ENCODE measurements at places on chromosomes 11 and 22. TPM values are rescaled to one million over a fixed set of nuclear protein-coding genes. Genes with fewer than 3 reads are reported as not detected.

Gene MYBPC3
- 0.07 TPM for total RNA-seq

Gene SCGB1A1
- total RNA-seq = 1.6 TPM

Gene PDE3B
- total RNA-seq = 9.4 TPM

DNA sequence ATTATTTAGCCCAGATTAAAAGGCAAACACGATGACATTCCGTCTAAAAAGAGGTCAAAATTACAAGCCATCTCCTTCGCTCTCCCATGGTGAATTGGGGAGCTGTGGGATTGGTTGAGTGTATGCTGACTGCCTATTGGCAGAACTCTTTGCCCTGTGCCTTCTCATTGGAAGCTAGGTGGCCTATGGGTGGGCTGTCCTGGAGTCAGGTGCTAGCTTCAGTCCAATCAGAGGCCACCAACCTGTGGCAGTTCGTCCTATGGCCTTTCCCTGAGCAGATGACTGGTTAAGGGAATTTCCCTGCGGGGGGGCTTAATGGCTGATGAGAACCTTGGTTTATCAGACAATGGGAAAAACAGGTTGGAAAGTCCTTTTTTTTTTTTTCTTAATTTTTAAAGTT lies 3.2 kb upstream of the MTMR3 start:
- DNase-seq = no peak
- no peaks in the 10 kb centered on the region for H3K36me3 ChIP-seq
- H3K27me3 ChIP-seq = peaks cover 8% of the 10 kb centered on the region
- peaks cover 6% of the 10 kb centered on the region for H3K4me1 ChIP-seq
- H3K27ac ChIP-seq = no peak overlapping the region
- H3K4me3 ChIP-seq = no peak overlapping the region

Gene PNPLA3
- 19.6 TPM for total RNA-seq

DNA sequence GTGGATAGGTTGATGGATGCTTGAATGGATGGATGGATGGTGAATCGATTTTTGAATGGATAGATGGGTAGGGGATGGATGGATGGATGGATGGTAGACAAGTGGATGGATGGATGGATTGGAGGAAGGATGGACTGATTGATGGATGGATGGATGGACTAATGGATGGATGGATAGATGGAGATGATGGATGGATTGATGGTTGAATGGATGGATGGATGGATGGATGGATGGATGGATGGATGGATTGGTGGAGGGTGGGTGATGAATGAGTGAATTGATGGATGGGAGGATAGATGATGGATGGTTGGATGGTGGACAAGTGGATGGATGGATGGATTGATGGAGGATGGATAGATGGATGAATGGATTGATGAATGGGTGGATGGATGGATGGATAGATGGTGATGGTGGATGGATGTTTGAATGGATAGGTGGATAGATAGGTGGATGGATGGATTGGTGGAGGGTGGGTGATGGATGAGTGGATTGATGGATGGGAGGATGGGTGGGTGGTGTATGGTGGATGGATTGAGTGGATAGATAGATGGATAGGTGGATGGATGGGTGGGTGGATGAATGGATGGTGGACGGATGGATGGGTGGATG lies 1140.9 kb downstream of the BRD1 start:
- no peaks in the 10 kb centered on the region for H3K27me3 ChIP-seq
- H3K4me1 ChIP-seq = peaks cover 20% of the 10 kb centered on the region
- no peak overlapping the region for H3K27ac ChIP-seq
- no peak overlapping the region for H3K4me3 ChIP-seq
- no peak for DNase-seq

DNA sequence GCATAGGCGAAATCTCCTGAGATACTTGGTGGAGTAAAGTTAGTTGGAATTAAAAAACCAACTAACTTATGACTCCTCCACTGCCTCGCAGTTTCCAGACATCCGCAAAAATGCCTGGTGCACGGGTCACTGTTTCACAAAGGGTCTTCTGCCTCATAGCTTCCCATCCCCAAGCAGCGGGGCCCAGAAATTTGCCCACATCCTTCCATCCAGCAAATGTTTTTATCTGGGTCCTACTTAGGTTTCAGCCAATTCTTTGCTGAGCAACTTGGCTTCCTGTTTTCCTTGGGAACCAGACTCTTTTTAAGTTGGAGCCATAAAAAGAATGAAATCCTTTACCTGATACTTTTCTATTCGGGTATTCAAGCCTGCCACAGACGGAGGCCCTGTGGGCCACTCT lies 36.2 kb downstream of the FZD4 start:
- peaks cover 22% of the 10 kb centered on the region for H3K4me1 ChIP-seq
- H3K27me3 ChIP-seq = no peaks in the 10 kb centered on the region
- no peaks in the 10 kb centered on the region for H3K36me3 ChIP-seq
- DNase-seq = no peak
- H3K27ac ChIP-seq = no peak overlapping the region

DNA sequence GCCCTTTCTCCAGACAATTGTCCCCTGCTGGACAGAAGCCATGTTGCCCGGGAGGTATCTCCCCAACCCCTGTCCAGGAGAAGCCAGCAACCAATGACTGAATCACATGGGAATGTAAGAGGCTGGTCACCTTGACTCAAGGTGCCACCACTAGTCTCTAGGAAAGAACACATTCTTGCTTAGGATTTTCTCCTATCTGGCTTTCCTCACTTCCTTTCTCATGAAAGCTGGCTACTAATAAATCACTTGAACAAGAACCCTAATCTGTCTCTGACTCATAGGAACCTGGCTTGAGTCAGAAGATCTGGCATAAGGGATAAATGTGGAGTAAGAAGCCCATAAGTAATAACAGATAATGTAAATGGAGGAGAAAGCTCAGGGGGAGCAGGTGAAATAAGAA lies 101.4 kb upstream of the C11orf87 start:
- no peaks in the 10 kb centered on the region for H3K27me3 ChIP-seq
- H3K36me3 ChIP-seq = no peaks in the 10 kb centered on the region
- H3K4me1 ChIP-seq = peaks cover 3% of the 10 kb centered on the region
- no peak for DNase-seq
- no peak overlapping the region for H3K4me3 ChIP-seq

GRCh38 chr11:131682373-131683015 lies 312.1 kb downstream of the NTM start:
- H3K27me3 ChIP-seq = no peaks in the 10 kb centered on the region
- H3K27ac ChIP-seq = no peak overlapping the region
- no peak for DNase-seq
- H3K4me1 ChIP-seq = peaks cover 18% of the 10 kb centered on the region

- H3K4me1 ChIP-seq = peaks cover 3% of the 10 kb centered on the region
- DNase-seq = no peak
- H3K27me3 ChIP-seq = no peaks in the 10 kb centered on the region
- no peaks in the 10 kb centered on the region for H3K36me3 ChIP-seq
- no peak overlapping the region for H3K27ac ChIP-seq
These were observed 8.6 kb downstream of the CCDC81 start for GRCh38 chr11:86383041-86383955.

- DNase-seq = no peak
- H3K27me3 ChIP-seq = no peaks in the 10 kb centered on the region
- H3K27ac ChIP-seq = no peak overlapping the region
- no peaks in the 10 kb centered on the region for H3K36me3 ChIP-seq
- H3K4me3 ChIP-seq = no peak overlapping the region
These were observed 125.5 kb downstream of the C11orf87 start for GRCh38 chr11:109547356-109548027.

GRCh38 chr11:8290081-8290810 lies 26.6 kb upstream of the LMO1 start:
- H3K4me3 ChIP-seq = no peak overlapping the region
- no peak overlapping the region for H3K27ac ChIP-seq
- 0 out of 2 replicates have a peak, but pooled peaks cover 2% of the 10 kb centered on the region for H3K4me1 ChIP-seq

Gene TBC1D22A
- total RNA-seq = 21.0 TPM

Gene INCENP
- total RNA-seq = 126 TPM

DNA sequence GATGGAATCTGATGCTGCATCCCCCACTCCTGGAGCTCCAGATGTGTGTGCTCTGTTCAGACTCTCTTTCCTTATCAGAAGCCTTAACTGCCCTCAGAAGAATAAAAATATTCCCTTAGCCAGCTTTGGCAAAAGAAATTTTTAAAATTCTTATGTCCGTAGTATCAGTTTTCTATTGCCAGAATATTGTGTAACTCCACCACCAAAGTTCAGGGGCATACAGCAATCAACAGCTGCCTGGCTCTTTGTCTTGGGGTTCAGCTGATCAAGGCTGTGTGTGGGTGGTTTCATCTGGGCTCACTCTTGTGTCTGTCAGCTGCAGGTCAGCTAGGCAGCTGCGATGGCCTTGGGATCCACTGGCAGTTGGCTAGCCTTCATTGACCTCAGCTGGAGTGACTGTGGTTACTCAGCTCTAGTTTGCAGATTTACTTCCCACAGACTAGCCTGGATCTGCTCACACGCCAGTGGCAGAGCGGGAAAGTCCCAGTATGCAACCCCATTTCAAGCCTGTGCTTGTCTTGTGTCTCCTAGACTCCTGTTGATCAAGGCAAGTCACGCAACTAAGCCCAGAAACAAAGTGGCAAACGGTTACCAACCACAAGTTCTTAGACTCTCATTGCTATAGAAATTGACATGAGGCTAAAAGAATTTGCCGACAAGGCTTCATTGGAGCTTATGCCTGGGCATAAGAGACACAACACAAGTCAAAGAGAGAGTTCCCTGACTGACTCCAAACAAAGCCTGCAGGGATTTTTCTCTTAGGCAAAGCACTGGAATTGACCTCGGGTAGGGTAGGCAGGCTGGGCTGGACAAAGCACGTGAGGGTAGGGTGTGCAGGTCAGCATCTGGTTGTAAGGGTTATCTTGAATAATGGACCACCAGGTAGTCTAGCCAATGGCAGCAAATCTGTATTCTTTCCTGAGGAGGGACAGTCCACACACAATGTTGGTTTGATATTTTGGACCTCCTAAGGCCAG lies 7.5 kb downstream of the TMEM138 start:
- H3K27me3 ChIP-seq = no peaks in the 10 kb centered on the region
- H3K36me3 ChIP-seq = peaks cover 83% of the 10 kb centered on the region
- no peak for DNase-seq
- no peak overlapping the region for H3K27ac ChIP-seq
- H3K4me3 ChIP-seq = no peak overlapping the region
- no peaks in the 10 kb centered on the region for H3K4me1 ChIP-seq
